Panc1 (cell line): ENCODE measurements at places on chromosomes 16 and 17. TPM values are rescaled to one million over a fixed set of nuclear protein-coding genes. Genes with fewer than 3 reads are reported as not detected.

The ATAD5 gene
- total RNA-seq: 11.5 TPM

The CCDC57 gene
- 63.6 TPM for total RNA-seq

The MYH8 gene
- total RNA-seq: not detected

The ITGAX gene
- total RNA-seq: 0.49 TPM

The SCGB1C2 gene
- not detected for total RNA-seq
